ENCODE measurements at places on chromosomes 5 and 9.

GRCh38 chr5:61659221-61659696 lies 327.2 kb downstream of the ZSWIM6 start:
- DNase-seq: no peak

- DNase-seq: peak; percentile 81
Measured at GRCh38 chr5:172403189-172403796, 51.0 kb downstream of the SH3PXD2B start.

GRCh38 chr9:110744715-110745384 lies 76.3 kb downstream of the MUSK start:
- DNase-seq: peak; percentile 96

DNA sequence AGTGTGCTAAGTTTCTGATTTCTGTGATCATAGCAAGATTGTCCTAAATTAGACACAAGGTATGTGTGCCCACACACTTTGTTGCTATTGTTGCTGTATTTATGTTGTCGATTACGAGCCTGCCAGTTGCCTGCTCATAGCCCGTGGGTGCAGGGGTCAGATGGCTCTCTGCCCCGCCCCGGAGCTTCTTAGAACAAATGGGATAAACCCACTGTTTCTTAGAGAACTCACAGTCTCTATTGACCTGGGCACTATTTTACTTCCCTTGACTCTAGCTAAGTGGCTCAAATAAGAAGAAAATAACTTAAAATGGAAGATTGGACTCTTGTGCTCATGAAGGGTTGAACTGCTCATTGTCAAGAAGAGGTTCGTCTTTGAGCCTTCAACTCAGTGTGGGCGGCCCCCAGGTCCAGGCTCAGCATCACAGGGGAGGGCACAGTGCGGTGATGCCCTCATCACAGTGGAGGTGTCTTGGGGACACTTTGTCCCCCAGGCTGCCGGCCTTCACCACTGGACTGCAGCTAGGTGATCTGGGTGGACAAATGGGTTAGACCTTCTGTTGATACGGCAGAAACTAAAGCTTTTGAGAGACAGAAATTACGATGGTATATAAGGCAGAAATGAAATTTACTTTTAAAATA lies 155.5 kb downstream of the TENT4A start:
- no peak for DNase-seq

DNA sequence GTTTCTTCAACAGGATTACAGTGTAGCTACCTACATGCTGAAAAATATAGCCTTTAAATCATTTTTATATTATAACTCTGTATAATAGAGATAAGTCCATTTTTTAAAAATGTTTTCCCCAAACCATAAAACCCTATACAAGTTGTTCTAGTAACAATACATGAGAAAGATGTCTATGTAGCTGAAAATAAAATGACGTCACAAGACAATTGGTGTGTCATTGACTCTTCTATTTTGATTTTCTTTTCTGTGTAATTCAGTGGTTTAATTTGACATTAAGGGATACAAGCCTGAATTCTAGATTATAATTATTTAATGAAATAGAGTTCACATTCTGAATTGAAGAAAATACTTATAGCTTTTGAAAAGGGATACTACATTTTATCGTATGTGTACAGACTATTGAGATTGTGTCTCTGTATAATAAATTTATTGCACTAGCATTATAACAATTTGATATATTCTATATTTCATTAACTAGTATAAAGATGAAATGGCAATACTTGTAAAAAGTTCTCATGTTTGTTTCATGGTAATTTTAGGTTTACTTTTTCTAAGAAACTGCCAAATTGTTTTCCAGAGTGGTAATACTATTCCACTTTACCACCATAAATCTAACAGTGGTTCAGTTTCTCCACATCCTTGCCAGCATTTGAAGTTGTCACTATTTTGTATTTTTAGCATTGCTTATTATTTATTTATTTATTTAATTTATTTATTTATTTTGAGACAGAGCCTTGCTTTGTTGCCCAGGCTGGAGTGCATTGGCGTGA lies 18.7 kb downstream of the ANXA1 start:
- no peak for DNase-seq

DNA sequence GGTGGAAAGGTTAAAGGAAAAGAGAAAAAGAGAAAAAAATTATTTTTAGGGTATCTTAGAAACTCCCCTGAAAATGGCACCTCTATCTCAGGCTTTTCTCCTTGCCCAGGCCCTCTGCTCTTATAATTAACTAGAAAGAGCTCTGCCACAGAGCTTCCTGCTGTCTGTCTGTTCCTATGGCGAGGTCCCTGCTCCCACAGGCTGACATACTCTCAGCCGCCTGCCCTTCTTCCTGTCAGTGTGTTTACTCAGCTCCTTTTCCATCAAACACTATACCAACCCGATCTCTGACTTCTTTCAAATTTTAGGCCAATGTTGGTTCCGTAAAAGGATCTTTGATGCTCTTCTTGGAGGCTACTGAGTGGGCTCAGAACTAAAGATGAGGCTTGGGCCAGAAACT lies 482.6 kb downstream of the DMAC1 start:
- no peak for DNase-seq

DNA sequence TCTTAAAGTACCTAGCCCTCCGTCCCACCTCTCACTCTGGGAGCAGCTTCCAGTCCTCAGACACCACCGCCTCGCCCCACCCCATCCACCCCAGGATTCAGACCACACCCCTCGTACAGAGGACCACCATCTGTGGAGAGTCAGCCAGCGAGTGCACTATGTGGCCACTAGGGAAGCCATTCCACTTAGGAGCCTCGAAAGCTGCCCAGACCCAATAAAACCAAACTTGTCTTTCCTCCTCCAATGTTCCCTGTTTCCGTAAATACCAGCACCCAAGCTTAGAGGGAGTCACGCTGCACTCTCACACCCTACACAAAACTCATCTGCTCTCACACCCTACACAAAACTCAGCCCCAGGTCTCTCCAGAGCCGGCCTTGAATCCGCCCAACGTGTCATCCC lies 1.9 kb downstream of the GCNT4 start:
- DNase-seq: peak; percentile 61

- DNase-seq: no peak
Measured at GRCh38 chr9:89534515-89535287, 36.8 kb upstream of the SEMA4D start.

- no peak for DNase-seq
Measured at GRCh38 chr5:170423692-170424091, 34.5 kb upstream of the KCNMB1 start.

- DNase-seq: no peak
Measured at GRCh38 chr9:71147368-71147767, 25.9 kb upstream of the TRPM3 start.

DNA sequence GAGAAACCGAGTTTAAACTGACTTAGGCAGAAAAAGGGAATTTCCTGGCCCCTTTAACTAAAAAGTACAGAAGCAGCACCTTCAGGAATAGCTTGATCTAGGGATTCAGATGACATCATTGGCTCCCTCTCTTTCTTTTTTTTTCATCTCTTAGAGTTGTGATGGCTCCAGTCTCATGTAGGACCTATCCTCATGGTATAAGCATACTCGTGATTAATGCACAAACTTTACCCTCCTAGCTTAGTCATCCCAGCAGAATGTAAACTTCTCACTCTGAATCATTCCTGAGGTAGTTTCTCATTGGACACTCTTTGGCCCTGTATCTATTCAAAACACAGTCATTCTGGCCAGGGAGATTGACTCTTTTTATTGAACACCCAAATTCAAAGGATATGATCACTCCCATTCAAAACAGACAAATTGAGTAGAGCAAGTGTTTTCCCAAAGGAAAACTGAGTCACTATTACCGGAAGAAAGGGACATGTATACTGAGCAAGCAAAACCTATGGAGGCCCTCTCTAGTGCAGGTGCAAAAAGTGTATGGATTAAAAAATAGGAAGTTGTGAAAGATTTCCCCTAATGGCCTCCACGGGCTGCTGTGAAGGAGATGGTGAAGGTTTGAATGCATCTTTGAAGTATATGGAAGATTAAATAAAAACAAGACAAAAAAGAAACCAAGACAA lies 27.6 kb upstream of the SMIM23 start:
- DNase-seq: peak; percentile 92

GRCh38 chr9:87786423-87786822 lies 60.5 kb downstream of the CTSL start:
- DNase-seq: no peak

DNA sequence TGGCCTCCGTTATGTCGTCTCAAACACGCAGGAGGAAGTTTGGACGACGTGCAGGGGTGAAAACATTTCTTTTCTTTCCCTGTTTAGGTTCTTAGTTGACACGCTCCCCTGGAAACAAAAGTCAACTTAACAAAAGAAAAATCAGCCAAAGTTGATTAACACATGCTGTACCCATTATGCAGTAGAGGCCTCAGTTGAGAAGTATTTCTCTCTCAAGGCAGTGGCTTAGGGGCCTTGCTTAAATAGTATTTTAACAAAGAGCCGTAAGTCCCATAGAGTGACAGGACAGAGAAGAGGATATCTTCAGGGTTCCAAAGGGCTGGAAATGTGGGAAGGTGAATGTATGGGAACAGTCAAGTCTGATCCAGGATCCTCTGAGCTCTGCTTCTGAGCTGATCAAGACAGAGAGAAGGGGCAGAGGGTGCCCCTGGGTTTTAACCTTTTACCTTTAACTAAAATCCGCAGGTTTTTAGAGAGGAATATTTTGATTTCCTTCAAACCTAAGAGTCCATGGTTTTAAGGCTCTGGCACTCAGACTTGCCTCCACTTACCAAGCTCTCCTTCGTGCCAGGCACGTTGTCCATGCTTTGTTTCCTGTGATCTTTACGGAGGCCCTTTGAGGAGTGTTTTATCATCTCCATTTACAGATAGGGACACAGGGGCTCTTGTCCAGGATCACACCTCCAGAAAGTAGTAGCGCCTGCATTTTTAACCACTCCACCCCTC lies 629 bp upstream of the CD74 start:
- DNase-seq: no peak

DNA sequence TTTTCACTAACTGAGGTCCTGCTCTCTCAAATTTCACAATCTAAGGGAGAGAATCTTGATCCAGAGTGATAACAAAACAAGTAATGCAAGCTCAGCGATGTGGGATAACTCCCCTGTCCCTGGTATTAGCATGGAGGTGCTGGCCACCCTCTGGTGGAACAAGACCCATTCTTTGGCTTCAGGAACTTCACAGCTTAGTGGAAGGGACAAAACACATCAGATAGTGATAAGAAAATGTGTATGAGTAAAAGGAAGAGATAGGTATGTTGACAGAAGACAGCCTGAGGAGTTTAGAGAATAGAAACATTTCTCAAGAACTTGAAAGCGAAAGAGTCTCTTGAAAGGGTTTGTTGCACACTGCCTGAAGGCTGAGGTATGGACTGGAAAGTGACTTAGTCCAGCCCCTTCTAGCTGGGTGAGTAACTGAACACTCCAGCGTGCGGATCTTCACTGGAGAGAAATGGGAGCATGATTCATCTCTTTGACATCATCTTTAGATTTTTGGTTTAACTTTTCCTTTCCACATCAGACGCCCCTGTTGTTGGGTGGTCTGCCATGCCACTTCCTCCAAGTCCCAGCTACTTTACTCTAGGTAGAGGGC lies 25.4 kb upstream of the ZSWIM6 start:
- DNase-seq: peak; percentile 93

DNA sequence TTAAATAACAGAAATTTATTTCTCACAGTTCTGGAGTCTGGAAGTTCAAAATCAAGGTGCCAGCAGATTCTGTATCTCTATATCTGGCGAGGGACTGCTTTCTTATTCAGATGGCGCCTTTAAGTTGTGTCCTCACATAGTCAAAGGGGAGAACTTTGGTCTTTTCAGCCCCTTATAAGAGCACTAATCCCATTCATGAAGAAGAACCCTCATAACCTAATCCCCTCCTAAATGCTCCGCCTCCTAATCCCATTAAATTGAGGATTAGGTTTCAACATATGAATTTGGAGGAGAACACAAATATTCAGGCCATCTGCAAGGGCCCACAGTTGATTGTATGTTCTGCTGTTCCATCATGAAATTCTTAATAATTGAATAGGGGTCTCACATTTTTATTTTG lies 10.8 kb upstream of the CCDC152 start:
- DNase-seq: no peak

Data from fibroblast of skin of abdomen (primary cell).